Germinal center (tissue), 1 donor: ENCODE measurements at places on chromosomes 13 and 19.

DNA sequence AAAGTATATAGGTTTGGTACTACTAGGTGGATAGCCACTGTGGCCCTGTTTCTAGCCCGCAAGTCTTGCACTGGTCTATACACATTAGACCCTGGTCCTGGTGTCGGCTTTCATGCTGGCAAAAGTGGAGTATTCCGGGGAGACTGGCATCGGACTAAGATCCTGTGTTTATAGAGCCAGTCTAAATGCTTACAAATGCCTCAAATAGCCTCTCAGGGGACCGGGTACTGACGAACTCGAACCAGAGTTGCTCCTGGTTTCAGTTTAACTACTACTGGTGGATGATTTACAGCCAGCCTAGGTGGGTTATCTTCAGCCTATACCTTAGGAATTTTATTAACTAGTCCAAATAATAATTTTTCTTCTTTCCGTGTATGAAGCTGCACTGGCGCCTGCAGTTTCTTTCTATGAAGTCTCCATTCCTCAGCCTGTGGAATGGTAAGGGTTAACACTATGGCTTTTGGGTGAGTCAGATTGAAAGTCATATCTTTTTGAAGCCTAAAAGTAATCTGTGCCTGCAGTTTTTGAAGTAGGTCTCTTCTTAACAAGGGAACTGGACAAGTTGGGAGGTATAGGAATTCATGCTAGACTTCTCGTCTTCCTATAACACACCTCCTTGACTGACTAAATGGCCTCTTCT lies 51.3 kb downstream of the OR10H4 start:
- no peak for DNase-seq

DNA sequence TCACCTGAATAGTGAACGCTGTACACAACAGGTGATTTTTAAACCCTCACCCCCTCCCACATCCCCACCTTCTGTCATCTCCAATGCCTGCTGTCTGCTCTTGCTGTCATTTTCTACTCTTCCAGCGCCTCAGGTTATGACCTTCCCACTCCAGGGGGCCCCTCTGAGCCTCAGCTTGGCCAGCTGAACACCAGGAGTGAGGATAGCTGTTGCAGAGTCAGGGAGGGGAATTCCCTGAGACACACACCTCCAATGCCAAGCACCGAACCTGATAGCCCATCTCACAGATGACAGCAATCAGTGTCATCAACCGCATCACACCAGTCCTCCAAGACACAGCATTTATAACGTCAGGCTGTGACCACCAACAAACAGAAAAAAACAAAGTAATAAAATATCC lies 193.5 kb downstream of the ZNF536 start:
- DNase-seq = no peak

- DNase-seq = peak; percentile 91
These were observed 4.6 kb upstream of the APC2 start for GRCh38 chr19:1445185-1445931.

GRCh38 chr13:93039131-93039530 lies 187.5 kb upstream of the GPC6 start:
- no peak for DNase-seq

GRCh38 chr19:21568816-21569493 lies 63.6 kb downstream of the ZNF429 start:
- DNase-seq = peak; percentile 80

GRCh38 chr19:9913237-9914000 lies 22.9 kb downstream of the OLFM2 start:
- DNase-seq = no peak

DNA sequence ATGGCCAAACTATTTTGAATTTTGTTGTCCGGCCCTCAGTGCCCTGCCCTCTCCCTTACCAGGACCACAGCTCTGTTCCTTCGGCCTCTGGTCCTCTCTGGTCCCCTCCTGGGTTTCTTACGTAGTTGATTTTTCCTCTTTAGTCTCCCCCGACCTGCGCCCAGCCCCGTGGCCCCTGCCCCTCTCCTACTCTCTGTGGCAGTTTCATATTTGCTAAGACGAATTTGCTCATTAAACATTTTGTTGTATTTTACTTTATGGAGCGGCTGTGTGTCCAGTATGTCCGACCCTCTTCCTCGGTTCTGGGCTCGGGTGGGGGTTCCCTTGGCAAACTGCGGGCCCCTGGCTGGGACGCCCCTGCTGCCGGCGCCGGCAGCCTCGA lies 576 bp upstream of the EPN1 start:
- no peak for DNase-seq

GRCh38 chr13:40318366-40318765 lies 348.1 kb downstream of the FOXO1 start:
- no peak for DNase-seq

- no peak for DNase-seq
These were observed 3.5 kb downstream of the JSRP1 start for GRCh38 chr19:2252797-2253105.

- no peak for DNase-seq
These were observed 3.3 kb upstream of the TPP2 start for GRCh38 chr13:102593466-102593865.

DNA sequence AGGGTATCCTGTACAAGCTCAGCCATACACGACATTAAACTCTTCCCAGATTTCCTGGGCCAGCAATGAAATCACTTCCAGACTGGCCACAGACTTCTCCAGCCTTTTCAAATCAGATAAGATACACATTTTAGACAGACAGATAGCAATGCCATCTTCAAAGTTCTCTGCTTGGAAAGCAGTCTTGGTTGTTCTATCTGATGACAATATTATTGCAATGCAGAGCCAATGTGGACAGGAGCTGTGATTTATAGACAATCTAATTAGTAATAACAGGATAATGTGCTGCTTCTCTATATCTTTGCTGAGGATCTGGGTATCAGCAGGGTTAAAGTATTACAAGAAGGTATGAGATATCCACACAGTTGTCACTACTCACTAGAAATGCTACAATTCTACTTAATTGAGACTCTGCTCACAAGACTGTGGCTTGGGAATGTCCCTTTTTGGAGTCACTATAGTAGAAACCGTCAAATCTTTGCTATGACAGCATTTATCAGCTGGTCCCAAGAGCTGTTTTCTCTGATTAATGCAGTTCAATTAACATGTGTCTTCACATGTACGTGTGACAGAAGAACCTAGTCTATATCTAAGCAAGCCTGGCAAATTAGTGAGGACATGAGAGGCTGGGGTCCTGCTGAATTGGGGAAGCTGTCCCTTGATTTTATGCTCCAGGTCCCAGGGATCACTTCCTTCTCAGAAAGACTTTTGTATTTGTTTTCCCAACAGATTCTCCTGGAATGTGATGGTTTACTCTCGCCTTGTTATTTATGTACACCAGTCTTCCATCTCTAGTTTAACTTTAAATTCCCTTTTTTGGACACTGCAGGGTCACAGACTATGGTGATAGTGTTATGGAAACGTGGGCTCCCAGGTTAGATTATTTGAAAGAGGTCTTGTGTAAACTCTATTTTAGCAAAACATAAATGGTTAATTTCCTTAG lies 68.8 kb downstream of the COL4A1 start:
- DNase-seq = no peak

DNA sequence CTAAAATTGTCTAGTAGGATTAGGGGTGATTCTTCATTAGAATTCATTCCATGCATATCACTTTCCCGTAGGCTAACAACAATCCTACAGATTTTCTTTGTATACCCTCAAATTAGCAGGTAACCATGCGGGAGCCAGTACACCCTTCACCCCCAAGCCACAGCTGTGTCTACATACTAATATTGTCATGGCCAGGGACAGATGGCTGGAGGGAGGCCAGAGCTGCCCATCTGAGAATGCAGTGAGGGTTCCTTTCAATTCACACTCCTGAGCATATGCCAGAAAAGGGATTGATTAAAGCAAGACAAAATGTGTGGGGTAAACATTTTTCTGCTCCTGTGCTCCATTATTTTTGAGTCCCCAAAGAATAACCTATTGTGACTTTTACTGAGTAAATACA lies 68.9 kb downstream of the FREM2 start:
- no peak for DNase-seq

DNA sequence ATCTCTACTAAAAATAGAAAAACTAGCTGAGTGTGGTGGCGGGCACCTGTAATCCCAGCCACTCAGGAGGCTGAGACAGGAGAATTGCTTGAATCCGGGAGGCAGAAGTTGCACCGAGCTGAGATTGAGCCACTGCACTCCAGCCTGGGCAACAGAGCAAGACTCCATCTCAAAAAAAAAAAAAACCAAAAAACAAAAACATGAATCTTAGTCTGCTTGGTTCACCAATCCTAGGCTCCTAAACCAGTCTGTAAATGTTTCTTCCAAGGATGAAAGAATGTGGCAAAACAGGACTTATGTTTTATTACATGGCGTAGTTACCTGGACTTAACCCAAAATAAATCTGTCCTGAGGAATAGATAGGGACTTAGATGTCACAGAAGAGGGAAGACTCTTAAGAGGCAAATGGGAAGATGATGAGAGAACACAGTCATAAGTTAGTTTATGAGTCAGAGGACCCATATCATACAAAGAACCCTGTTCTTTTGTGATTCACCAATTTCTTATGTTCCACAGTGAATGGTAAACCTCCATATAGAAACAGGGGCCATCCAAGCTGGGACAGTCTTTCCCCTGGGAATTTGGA lies 6.9 kb upstream of the FBXL3 start:
- DNase-seq = no peak

- DNase-seq = peak; percentile 75
These were observed 68.7 kb downstream of the RASL11A start for GRCh38 chr13:27339299-27339698.

DNA sequence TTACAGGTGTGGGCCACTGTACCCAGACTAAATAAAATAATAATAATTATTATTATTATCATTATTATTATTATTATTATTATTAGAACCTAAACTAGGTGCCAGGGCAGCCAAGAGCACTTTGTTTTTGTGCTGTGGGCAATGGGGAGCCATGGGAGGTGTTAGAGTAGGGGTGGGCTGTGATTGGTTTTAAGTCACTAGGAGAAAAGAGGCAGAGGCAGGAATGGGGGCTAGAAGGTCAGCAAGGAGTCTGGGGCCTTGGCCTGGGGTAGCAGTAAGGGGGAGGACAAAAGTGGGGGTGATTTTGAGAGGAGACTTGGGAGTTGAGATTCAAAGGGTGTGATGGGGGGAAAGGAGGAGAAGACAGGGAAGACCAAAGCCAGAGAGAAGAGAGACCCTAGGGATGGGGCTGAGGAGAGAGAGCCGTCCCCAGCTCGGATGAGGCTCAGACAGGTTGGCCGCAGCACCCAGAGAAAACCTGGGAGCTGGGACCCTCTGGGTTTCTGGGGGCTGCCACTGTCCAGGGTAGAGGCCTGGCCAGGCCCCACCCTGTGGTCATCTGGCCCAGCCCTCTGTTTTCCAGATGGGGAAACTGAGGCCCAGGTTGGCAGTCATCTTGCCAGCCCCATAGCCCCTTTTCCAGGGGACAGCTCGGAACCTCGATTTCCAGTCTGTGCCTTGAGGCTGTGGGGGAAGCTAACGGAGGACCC lies 17.8 kb upstream of the BTBD2 start:
- no peak for DNase-seq

GRCh38 chr19:48870048-48870447 lies 1.6 kb upstream of the PLEKHA4 start:
- no peak for DNase-seq

GRCh38 chr19:18439025-18439909 lies 1.3 kb upstream of the ISYNA1 start:
- DNase-seq = no peak

DNA sequence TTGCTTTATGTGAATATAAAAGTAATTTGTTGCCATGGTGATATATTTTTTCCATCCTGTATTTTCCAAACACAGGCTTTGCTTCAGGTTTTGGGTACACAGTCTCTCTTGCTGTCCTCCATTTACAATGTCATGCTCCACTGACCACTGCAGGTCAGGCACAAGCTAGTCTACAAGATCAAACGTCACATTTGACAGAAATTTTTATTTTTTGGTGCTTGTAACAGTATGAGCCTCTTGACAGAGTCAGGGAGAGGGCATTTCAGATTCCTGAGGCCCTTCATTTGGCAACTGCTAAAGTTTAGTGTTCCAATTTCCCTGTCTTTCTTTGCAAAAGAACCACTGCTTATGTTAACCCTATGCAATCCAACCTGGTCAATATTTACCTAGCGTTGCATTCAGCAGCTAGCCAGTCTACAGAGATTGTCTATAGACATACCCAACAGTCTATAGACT lies 175.0 kb downstream of the RFC3 start:
- DNase-seq = no peak

- DNase-seq = no peak
These were observed 1.8 kb upstream of the PLIN5 start for GRCh38 chr19:4536798-4537197.

DNA sequence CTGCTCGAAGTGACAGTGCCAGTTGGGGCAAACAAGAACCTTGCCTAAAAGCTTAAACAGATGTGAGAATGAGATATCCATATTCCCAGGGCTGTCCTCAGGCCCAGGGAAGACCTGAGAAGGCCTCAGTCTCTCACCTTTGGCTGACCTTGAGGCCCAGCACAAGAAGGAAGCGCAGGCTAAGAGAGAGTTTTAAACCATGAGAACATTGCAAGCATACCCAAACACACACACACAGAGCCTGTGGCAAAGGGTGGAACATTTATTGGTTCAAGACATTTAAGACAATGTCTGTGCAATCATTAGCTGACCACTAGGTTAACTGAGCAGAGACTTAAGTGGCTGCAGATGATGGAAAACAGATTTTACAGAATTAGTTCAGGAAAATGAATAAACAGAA lies 248.2 kb downstream of the NBEA start:
- DNase-seq = no peak

DNA sequence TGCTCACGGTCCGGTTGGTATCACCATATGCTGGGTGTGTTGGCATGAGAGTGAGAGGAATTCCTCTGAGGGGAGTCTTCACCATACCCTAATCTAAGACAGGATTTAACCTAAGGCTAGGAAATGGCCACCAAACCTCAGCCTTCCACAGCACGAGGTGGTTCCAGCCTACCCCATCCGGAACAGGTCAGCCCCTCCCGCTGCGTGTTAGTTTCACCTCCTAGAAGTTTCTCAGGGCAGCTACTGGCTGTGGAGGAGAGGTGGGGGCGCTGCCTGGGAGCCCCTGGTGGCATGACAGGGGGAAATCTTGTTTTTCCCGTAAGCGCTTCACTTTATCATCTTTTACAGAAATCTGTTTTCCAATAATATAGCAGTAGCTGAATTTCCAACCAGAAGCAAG lies 55.1 kb downstream of the RGCC start:
- DNase-seq = peak; percentile 31

DNA sequence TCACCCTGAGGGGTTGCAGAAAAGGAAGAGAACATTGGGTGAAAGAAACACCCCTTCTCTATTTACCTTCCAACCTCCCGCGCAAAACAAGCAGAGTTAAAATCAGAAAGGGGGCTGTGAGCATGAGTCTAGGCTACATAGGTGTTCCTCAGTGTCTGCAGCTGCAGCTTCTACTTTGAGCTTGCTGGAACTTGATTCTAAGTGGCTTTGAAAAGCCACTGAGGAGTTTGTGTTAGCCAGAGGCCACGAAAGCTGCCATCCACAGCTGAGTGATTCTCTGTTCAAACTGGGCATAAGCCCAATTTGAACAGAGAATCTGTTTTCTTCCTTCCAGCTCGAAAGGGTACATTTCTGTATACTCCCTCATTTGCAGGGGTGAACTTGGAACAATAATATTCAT lies 343.9 kb downstream of the PCDH9 start:
- DNase-seq = no peak

GRCh38 chr19:16927883-16928282 lies 39.1 kb downstream of the F2RL3 start:
- peak; percentile 1 for DNase-seq
